ENCODE measurements at places on chromosomes 5 and 9.

DNA sequence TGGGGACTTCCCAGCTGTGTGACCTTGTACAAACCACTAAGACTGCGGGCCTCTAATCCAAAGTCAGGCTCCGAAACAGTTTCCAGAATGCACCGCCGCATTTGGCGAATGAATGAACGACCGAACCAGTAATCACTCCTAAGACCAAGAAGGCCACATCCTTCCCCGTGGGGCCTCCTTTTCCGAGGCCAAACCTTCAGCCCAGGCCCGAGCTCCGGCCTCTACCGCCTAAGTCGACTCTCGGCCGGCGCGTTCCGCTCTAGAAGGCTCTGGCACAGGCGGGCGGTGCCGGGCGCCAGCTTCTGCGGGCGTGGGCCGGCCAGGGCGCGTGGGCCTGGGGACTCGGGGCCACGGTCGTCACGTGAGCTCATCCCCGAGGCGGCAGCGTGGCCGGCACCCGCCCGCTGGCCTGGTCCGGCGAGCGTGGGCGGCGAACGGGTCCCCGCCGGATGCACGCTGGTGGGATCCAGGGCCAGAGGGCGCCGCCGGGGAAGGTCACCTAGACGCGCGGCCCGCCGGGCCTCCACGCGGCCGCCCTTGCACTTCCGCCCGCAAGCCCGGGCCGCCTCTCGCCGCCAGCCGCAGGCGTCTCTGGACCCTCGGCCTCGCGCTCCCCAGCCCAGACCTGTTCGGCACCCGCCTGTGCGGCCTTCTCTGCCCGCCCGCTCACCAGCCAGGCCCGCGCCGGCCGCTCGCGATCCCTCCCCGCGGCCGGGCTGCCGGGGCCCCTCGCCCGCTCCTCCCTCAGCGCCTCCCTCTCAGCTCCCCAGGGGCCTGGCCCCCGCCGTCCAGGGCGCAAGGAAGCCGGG lies 754 bp downstream of the VDAC1 start:
- peak; percentile 30 for DNase-seq

DNA sequence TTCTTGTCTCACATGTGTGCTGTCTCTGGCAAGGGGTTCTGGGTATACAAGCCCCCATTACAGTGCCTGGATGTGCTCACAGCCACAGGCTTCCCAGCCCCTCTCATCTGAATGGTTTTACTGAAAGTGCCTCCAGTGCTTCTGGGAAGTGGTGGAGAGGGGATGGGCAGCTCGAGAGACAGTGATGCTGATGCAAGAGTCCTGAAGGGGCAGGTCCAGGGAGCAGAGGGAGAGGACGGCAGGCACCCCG lies 93.5 kb downstream of the PHF2 start:
- no peak for DNase-seq

DNA sequence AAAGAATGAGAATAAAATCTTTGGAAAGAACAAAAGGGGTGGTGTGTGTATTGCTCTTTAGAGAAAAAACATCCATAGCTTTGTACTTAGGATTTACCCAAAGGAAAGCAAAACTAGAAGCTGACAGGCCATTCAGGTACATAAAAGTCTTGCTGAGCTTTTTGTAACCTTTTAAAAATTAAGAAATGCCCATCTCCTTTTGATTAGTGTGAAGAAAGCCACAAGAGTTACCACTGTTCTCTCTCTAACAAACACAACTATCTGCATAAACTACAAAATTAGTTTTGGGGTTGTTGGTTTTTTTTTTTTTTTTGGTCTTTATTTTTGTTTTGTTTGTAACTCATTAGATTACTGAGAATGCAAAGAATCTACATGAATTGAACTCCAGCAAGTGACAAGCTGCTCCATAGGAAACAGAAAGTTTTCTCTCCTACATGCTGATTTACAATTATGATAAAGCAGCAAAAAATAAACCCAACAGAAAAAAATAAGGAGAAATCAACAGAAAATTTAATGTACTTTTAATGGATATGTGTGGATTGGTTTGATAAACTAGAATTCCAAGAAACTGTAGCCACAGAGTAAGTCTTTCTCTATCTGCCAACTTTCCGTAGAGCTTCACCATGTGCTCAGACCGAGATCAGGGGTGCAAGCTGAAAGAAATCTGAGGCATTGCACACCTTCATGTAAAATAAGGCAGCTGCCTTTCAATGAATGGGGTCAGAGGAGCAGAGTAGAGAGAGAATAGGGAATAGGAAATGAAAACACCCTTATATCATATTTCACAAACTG lies 12.3 kb downstream of the BAAT start:
- no peak for DNase-seq

- no peak for DNase-seq
Observed at GRCh38 chr9:95447660-95448420, 68.9 kb downstream of the PTCH1 start.

DNA sequence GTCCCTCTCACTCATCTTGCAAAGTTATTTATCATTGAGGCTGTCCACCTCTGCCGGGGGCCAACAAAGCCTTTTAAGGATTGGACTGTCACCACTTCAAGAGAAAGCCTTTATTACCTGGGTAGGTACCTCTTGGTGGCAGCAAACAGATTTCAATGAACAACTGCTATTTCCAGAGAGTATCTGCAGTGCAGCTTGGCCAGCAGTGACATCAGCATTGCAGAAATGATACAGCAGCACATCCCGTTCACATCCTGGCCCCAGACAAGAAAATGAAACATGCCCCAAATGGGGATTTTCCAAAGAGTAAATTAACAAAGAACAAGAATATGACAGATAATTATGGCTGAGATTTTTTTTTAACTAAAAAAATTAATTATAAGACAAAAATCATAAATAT lies 2.3 kb upstream of the SPATA6L start:
- no peak for DNase-seq
